ENCODE measurements at places on chromosomes 1 and 21.

GRCh38 chr1:220711056-220711809 lies 21.1 kb downstream of the C1orf115 start:
- DNase-seq: no peak

DNA sequence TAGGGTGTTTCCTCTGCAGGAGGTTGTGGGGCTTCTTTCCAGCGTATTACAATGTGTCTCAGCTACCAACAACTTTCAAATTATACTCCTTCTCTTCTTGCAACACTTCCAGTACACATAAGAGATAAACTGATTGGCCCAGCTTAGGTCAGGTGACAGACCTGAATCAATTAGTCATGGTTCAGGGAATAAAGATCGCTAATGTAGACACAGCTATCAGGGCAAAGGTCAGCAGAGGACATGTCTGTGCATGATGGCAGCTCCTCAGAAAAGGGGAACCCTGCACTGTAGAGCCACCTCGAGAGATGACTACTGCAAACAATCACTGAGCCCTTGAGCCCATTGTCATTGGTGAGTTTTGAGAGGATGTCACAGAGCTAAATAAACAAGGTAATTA lies 36.8 kb upstream of the PKN2 start:
- no peak for DNase-seq

DNA sequence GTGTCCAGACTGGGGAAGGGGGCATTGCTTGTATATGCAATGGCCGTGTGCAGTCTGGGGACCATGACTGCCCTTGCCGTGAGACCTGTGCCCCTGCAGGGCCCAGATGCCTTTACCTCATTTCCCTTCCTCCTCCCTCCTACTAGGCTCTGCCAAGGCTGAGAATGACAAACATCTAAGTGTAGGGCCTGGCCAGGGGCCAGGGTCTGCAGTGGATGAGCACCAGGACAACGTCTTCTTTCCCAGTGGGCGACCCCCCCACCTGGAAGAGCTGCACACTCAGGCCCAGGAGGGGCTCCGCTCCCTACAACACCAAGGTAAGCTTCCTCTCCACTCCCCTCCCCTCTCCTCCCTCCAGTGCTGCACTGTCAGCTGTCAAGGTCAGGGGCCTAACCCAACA lies 49.5 kb downstream of the YARS1 start:
- no peak for DNase-seq

DNA sequence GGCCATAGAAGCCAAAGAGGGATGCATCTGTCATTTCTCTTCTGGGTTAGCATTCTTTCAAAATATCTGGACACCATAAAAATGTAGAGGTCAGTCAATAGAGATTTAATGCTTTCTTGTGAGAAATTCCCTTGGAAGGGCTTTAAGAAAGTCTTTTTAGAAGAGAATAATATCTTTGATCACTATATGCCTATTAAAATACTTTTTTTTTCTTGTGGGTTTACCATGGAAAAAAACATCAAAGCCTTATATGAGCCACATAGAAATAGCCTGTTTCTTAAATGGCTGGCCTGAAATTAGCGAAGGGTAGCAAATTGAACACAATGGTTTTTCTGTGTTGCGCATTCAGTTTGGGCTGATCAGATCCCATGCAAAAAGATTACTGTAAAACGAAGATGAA lies 36.8 kb downstream of the BACE2 start:
- no peak for DNase-seq

DNA sequence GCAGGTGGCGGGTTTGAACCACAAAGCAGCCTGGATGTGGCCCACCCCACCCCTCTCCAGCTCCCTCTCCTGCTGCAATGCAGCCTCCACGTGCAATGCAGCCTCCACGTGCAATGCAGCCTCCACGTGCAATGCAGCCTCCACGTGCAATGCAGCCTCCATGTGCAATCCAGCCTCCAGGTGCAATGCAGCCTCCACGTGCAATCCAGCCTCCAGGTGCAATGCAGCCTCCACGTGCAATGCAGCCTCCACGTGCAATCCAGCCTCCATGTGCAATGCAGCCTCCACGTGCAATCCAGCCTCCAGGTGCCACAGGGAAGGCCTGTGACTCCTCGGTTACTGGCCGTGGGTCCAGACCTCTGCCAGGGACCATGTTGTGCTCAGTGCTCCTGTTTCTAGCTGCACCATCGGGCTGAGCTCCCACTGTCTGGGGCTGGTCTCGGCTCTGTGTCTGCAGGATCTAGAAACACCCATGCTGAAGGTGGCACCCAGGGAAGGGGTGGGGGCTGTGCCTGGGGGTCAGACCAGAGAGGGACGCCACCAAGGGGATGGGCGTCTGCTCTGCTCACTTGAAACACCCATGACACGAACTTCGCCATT lies 11.9 kb upstream of the LRRC3 start:
- DNase-seq: no peak

DNA sequence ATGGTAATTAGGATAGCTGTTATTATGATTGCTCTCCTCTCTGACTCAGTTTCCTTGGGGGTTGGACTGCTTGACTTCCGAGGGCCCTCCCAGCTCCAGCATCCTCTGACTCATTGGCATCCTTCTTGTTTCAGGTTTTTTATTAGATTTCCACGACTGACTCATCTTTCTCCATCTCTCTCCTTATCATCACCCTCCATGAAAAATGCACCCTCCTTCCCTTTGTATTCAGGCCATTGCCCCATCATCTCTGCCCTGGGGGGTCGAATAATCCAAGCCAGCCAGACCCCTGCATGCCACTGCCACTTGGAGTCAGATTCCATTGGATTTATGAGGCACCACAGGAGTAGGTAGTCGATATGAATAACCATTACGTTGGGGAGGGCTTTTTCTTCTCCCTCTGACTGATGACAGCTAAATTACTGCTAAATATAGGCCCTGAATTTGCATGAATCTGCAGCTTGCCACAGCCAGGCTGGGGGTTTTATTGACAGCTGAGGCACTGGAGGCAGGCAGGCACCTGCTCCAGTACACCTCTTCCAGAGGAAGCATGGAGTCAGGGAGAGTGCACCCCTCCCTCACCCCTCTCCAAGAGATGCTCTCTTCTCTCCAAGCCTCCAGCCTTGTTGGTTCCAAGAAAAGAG lies 91.7 kb downstream of the C1orf94 start:
- DNase-seq: no peak

- DNase-seq: no peak
These were observed 36.9 kb upstream of the TARBP1 start for GRCh38 chr1:234515821-234516241.

- no peak for DNase-seq
These were observed 80.3 kb downstream of the RGL1 start for GRCh38 chr1:183885142-183885735.

DNA sequence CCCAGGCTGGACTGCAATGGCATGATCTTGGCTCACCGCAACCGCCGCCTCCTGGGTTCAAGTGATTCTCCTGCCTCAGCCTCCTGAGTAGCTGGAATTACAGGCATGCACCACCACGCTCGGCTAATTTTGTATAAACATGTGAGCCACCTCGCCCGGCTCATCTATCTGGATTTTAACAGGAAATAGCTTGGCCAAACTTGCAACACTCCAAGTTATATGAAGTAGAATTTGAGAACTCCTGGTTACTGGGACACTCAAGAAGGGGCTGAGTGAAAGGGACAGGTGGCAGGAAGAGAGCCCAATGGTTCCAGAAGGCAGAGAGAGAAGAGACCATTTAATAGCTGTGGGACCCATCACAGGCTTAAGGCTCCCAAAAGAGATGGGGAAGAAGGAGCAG lies 2.9 kb upstream of the GPX7 start:
- DNase-seq: no peak

- no peak for DNase-seq
These were observed 139.8 kb downstream of the RYR2 start for GRCh38 chr1:237181743-237182317.

- DNase-seq: no peak
These were observed 93.8 kb upstream of the PLPPR4 start for GRCh38 chr1:99170516-99170915.

- DNase-seq: no peak
These were observed 17.2 kb downstream of the KCNJ15 start for GRCh38 chr21:38273745-38274542.

GRCh38 chr1:234214129-234214910 lies 158.9 kb upstream of the COA6 start:
- DNase-seq: no peak

DNA sequence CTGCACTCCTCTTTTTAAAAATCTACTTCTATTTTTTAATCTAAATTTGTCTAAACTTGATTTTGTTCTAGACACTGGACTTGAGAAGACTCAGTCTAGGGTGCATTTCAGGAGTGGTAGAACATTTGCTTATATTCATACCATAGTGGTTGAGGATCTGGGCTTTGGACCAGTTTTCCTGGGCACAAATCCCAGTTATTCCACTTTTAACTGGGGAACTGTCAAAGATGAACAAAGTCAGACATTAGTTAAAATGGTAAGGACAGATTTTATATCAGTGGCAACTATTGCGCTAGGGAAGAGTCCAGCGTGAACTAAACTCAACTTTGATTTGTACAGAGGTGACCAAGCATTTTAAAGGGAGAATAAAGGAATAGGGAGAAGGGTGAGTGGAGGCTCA lies 102.4 kb downstream of the FMN2 start:
- no peak for DNase-seq

DNA sequence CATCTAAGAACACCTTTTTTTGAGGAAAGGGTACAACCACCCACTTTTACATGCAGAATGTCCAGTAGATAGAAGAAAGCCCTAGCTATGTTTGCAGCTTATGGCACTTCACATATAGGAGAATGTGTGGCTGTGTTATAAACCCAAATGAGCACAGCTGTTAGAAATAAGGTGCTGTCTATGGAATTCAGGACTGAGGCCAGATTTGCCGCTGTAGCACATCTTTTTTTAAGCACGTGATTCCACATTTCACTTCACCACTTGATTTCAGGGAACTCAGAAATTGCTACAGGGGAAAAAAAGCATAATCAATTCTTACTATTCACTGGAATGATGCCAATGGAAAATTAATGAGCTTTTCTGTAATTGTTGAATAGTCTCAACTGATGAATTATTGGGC lies 147.2 kb upstream of the ADAMTS5 start:
- no peak for DNase-seq

DNA sequence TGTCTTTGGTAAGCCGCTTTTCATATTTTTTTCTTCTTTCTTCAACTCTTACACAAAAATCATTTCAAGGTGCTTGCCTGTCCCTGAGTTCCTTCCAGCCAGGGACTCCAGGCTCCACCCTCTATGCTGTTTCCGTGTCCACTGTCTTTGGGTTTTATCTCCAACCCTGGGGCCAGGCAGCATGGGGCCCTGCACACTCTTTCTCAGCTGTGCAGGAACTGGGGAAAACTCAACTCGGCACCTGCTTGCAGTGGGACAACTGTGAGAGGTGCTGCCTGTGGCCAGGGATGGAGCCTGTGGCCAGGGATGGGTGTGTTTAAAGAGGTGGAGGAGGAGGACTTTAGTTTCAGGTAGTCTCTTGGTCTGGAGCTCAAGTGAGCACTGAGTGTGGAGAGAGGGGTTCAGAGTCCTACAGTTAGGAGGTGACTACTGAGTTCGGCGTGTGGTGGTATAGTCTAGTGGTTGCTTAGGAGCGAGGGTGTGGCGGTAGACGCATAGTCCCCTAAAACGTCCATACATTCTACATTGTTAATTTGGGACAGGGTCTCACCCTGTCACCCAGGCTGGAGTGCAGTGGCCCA lies 13.4 kb downstream of the TNFRSF8 start:
- no peak for DNase-seq

- no peak for DNase-seq
These were observed 46.9 kb downstream of the IER5 start for GRCh38 chr1:181135437-181135731.

DNA sequence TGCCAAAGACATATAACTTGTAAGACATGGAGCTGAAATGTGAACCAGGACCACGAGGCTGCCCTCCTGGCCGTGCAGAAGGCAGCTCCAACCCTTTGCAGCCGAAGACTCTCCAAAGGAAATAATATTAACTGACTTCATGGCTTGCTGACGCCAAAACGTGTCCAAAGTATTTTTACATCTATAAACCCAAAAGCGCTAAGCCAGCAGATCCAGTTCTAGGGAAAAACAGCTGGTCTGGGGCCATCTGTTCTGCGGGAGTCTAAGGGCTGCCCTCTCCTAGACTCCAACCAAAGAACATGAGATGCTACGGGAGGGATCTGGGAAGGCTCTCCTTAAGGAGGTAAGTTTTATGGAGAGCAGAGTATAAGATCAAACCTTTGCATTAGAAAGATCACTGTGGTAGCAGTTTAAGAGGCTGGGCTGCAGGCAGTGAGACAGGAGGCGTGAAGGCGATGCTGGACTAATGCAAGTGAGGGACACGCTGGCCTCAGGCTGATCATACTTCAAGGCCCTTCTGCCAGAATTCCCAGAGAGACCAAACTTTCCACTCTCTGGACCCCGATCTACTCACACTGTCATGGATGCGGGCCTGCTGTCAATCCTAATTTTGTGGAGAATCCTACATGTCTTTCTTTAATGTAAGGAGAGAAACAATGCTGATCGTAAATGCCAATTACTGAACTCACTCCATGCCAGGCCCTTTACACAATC lies 1.2 kb downstream of the TMEM53 start:
- DNase-seq: no peak

- DNase-seq: no peak
These were observed 16.8 kb downstream of the GNAI3 start for GRCh38 chr1:109565241-109565640.

DNA sequence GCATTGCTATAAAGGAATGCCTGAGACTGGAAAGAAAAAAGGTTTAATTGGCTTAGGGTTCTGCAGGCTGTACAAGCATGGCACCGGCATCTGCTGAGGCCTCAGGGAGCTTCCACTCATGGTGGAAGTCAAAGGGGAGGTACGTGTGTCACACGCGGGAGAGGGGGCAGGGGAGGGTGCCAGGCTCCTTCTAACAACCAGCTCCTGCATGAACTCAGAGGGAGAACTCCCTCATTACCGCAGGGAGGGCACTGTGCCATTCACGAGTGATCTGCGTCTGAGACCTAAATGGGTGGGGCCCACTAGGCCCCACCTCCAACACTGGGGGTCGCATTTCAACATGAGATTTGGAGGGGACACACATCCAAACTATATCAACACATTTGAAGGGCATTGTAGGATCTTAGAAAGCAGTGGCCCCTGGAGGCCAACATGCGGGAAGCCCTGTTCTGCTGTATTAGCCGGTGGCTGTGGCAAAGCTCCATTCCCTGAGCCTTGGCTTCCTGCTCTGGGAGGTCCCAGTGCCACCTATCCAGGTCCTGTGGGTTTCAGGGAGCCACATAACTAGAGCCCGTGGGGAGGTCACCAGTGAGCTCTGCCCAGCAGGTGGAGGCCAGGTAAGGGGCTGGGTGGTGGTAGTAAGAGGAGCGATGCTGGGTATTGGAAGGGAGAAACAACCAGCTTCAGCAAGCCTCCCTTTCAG lies 10.0 kb downstream of the WNT3A start:
- no peak for DNase-seq

All from GM12864 (cell line).